ENCODE measurements at places on chromosomes 6 and 20.

DNA sequence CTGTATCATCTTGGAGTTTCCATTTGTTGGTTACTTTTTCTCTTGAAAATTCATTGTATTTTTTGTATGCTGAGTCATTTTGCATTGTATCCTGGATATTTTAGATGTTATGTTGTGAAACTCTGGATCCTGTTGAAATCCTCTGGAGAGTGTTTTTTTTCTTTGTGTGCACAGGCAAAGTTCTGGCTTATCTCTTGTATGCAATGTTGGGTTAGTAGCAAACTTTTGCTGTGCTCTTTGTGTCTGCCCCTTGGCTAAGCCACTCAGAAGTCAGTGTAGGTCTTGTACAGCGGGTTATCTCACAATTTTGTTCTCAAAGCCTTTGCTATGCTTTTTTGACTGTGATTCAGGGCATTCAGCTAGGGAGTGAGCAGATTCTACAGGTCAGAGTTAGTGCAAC lies 29.1 kb upstream of the LMBRD1 start:
- no peak for DNase-seq

DNA sequence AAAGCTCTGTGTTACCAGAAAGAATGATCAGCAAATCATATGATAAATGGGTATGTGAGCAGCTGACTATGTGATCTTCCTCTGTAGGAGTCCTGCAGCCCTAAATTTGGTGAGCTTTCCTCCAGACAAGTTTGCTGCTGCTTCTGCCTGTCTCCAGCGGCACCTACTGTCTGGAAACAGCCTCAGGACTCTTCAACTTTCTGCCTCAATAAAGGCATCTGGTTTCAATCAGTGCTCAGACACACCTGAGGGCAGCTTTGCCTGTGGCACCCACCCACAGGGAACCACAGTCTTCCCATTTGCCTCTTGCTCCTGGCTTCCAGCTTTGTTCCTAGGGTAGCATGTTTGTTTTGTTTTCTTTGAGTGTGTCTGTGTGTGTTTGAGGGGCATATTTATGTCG lies 727.9 kb upstream of the MAN1A1 start:
- no peak for DNase-seq

GRCh38 chr20:58892932-58893224 lies 40.4 kb downstream of the GNAS start:
- DNase-seq, result no peak

DNA sequence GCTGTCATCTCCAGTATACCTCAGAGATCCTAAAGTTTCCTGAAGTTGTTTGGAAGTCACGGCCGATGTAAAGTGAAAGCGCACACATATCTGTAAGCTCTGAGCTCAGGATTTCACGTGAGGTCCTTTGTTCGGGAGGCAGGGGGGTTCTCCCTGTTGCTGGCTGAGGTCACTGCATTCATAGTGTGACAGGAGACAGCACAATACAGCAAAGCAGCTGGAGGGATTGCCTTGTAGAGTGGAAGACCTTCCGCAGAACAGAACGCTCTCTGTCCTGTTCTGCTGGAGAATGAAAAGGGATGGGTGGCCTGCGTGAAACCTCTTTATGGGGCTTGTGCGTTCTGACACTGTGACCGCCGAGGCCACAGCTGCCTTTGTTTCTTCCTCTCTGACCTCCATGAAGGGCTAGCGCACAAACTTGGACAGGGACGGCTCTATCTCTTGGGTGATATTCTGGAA lies 13.4 kb upstream of the SERPINB1 start:
- no peak for DNase-seq

DNA sequence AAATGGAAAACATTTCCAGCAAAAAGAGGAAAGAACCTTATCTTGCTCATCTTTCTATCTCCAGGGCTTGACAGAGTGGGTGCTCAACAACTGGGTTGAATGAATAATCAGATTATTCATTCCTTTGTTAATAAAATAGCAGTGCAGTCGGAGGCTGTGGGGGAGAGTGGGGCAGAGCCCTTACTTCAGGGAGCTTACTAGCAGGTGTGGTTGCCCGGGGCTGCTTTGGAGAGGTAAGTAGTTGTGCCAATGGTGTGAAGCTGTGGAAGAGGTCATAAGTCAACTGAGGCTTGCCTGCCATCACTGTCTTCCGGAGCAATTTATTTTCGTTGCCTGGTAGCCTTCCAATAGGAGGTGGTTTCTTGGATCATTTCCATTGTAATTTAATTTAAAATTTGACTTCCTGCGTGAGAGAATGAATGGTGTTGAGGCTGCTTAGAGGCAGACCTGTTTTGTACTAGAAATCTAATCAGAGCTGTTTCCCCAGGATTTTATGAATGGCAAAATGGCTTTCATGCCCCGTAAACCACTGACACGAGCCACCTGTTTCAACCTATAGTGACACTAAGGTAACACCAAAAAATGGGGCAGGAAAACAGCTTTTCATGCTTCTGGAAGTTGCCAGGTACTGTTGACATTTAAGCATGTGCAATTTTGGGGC lies 51.4 kb downstream of the ZDHHC14 start:
- no peak for DNase-seq

GRCh38 chr20:17579369-17580039 lies 9.6 kb downstream of the DSTN start:
- no peak for DNase-seq

- no peak for DNase-seq
Measured at GRCh38 chr6:51429017-51429712, 610.5 kb downstream of the TFAP2B start.

DNA sequence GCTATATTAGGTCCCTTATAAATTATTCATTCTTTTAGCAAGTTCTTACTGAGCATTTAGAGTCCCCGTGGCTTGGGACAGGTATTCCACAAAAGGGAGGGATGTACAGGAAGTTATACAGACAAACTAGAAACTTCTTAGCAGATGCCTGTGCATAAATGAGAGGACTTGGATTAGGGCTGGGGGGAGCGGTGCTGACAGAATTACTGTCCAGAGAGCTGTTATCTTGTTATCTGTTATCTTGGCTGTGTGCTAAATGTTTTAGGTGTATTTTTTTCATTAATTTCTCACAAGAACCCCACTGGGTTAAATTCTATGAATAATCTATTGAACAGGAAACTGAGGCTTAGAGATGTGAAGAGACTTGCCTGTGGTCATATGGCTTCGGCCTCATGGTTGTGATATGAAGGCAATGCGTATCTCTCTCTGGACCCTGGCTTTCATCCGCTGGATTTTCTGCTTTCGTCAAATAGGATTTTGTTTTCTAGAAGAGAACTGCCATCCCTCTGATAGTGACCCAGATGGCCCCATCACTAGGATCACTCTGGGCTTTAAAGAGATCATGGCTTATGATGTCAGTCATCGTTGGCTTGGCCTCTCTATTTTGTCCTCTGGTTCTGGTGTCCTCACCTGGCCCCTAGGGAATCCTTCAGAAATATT lies 32.3 kb upstream of the RREB1 start:
- no peak for DNase-seq

DNA sequence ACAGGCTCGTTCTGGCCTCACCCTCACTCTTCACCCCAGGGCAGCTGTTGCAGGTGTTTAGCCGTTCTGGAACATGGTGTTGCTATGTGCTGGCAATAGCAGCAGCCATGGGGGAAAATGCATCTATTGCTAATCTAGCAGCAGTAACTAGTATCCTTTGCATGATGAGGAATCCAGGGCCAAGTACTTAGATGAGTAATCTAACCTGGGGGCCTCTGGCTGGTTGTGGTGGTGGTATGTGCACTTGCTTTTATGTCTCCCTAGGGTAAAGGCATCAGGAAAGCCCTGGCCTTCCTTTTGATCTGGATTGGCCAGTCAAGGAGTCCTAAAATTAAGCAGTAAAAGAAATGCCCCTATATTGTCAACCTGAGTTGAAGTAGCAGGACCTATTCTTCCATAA lies 594.5 kb upstream of the MAP3K7 start:
- no peak for DNase-seq

DNA sequence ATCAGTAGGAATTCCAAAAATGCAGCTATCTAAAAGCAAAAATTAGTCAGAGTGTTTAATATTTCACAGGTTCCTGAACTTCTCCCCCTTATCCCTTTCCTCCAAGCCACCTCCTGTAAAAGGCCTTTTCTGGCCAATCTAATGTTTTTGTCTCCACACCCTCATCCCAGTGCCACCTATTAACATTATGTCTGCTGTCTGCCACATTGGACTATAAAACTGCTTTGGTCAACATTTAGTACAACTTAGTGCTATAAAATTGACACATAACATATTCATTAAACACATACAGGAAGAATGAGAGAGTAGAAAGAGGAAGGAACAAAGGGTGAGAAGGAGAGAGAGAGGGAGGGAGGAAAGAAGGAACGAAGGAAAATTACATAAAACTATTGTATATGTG lies 47.7 kb downstream of the MMUT start:
- DNase-seq, result no peak

DNA sequence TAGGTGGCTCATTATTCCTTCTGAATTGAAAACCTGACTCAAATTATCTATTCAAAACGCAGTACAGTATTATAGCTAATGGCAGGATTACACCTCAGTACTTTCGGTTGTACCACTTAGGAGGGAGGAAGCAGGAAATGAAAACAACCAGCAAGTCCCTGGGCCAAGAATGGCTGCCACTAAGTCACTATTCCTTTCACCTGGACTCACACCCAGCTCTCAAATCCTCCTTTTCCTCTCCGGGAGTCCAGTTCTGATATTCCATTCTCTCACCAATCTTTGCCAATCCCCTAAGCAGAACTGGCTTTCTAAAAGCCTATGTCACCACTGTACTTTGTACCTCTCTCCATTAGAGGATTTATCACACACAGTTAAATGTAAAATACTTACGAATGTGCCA lies 20.6 kb downstream of the TMEM242 start:
- no peak for DNase-seq

DNA sequence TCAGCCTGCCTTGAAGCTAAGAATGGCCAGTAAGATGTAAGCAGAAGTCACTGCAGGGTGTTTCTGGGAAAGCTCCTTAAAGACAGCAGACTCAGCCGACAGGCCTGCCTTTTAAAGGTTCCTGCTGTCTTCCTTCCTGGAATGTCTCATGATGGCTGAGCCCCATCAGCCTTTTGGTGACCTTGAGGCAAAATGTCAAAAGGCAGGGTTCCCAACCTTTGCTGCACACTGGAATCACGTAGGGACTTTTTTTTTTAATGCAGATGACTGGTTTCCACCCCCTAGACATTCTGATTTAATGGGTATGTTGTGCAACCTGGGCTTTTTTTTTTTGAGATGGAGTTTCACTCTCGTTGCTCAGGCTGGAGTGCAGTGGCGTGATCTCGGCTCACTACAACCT lies 11.6 kb downstream of the MDGA1 start:
- no peak for DNase-seq

DNA sequence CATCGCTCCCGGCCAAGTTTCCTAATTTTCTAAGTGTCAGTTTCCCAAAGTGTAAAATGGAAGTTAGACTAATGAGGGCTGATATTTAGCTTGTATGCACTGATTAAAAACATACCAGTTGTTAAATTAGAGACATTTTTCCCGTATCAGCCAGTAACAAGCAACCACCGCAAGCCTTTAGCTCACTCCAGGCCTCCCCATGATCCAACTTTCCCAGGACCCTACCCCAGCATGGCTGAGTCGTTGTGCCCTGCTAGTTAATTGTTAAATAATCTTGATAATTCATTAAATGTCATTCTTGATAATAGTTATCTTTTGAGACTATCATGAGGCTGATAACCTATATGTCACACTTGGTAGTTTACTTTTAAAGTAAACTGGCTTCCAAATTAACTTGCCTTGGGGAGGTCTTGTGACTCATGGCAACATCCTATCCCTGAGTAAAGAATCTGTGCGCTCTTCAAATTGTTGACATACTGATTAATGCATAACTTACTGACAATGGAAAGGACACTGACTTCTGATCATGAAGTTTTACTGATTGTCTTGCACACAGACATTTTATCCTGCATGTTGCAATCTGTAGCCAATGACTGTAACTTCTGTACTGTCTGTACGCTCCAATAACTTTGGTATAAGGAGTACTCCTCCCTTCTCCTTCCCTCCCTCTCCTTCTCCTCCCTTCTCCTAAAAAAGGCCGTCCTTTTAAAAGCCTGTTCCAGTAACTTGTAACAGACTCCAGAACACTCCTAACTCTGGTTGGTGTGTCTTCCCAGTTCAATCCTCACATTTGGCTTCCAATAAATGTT lies 6.3 kb upstream of the GTF3C6 start:
- no peak for DNase-seq

All from activated T-helper 1 cell treated with anti-CD3 and anti-CD28 coated beads, Interleukin-2, amount 50 U/mL, for 16 hours (primary cell).